Left renal pelvis (tissue), 4 donors: ENCODE measurements at places on chromosomes 2 and 18. TPM values are rescaled to one million over a fixed set of nuclear protein-coding genes. Genes with fewer than 3 reads are reported as not detected.

LRP1B gene
- polyA plus RNA-seq, result 0.92 TPM

PTPRM gene
- 97.1 TPM for polyA plus RNA-seq

EHBP1 gene
- 49.9 TPM for polyA plus RNA-seq

THSD7B gene
- 4.5 TPM for polyA plus RNA-seq

DOK6 gene
- polyA plus RNA-seq, result 15.6 TPM

IL18R1 gene
- polyA plus RNA-seq, result 3.2 TPM

TDRD15 gene
- polyA plus RNA-seq, result 0.06 TPM

ZNF804A gene
- 1.3 TPM for polyA plus RNA-seq
